ENCODE measurements at places on chromosomes 6 and 20. TPM values are rescaled to one million over a fixed set of nuclear protein-coding genes. Genes with fewer than 3 reads are reported as not detected.

Gene MDFI
- total RNA-seq = 96.4 TPM

Gene PHACTR3
- 26.4 TPM for total RNA-seq

DNA sequence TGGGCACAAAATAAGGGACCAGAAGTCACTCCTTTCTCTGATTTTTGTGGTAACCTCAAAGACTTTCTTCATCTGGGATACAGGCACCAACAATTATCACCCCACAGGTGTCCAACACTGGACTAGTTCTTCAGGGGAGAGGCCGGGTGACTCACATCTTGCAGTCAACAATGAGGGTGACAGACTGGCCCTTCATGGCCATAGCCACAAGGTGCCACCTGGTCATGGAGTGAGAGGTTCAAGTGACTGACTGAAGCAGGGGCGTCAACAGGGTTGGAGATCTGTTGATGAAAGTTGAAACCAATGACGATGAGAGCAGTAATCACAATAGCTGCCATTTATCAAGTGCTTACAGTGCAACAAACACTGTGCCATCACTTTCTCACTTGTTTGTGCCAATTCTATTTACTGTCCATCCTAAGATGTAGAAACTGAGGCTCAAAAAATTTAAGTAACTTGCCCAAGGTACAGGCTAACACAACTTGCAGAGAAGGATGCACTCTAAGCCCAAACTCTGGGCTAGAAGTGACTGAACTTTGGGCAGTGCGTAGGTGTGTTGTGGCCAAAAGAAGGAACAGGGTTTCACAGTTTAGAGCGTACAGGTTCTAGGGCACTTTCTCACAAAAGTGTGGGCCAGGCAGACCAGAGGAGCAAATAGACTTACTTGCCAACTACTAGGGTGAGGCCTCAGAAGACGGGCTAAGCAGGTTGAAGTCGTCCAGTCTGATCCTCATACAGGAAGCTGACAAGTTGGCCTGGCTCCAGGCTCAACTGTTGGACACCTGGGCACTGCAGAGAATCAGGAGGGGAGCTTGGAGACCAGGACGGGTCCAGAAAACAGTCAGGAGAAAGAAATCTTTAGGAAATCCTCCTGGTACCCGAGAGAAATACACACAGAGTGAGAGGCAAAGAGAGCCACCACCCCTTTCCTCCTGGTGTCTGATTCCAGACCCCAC lies 30.4 kb downstream of the HLA-DPB1 start:
- DNase-seq = no peak

- no peak for DNase-seq
These were observed 4.1 kb upstream of the EFHC1 start for GRCh38 chr6:52415917-52416628.

GRCh38 chr20:41268917-41269652 lies 48.4 kb downstream of the ZHX3 start:
- DNase-seq = no peak

GRCh38 chr20:40677343-40677924 lies 11.6 kb downstream of the MAFB start:
- DNase-seq = no peak

Gene NR2E1
- not detected for total RNA-seq

DNA sequence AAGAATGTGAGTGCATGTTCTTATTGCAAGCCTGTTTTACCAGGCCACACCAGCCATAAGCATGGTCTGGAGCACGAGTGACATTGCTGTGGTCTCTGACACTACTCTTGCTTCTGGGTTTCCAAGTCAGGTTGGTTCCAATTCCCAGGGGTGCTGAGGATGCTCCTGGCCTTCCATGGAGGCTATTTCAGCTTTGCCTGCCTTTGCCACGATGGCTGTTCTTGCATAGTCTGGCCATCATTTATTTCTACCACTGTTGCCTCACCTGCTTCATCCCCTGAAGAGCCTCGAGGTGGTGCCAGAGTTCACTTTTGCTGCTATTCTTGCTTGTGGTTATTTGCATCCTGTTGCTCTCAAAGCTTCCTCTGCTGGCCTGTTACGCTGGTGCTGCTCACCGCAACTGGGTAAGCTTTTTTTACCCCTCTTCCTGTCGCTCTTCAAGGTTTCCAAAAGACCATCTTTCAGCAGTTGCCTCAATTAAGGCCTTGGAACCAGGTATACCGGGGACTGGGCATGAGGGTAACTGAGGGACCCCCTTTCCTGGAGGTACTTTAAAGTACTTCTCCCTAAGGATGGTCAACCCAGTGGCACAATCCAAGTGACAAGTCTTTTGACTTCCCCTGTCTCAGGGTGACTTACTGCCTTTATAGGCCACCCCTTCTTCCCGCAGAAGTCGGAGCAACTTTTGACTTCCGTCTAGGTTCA lies 64.5 kb downstream of the AKAP7 start:
- peak; percentile 65 for DNase-seq

GRCh38 chr6:160275511-160276003 lies 16.9 kb upstream of the SLC22A2 start:
- DNase-seq = no peak

Gene OPRM1
- not detected for total RNA-seq

DNA sequence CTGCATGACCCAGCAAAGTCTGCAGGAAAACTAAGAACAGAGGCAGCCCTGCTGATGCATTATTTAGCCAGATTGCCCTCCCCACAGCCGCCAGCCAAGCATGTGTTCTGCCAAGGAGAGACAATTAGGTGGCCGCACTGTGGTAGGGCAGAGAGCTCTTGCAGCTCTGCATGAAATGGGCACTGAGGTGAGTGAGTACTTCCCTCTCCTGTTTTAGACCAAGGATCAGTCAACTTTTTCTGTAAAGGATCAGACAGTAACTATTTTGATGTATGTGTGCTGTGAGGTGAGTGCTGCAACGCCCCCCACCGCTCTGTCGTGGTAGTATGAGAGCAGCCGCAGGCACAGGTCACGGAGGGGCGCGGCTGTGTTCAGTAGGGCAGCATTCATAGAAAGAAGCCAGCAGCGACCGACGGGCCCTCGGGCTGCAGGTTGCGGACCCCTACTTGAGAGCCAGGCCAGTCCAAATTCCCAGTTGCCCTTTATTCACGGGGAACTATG lies 23.8 kb upstream of the FAM50B start:
- peak; percentile 70 for DNase-seq

DNA sequence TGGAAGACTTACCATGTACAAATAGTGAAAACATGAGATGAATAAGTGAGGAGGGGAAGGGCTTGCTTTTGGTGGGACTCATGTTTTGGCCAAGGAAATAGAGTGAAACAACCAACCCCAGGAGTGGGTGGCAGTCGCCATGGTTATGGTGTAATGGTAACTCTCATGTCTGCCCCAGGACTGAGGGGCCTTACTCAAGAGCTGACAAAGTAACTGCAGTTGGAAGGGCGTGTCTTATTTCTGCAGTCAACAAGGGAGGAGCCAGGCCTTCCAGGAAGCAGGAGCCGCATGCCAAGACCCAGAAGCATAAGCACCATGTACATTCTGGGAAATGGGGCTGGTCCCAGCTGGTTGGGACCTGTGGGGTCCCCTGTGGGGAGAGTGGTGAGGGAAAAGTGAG lies 108.5 kb downstream of the UNC5CL start:
- DNase-seq = no peak

DNA sequence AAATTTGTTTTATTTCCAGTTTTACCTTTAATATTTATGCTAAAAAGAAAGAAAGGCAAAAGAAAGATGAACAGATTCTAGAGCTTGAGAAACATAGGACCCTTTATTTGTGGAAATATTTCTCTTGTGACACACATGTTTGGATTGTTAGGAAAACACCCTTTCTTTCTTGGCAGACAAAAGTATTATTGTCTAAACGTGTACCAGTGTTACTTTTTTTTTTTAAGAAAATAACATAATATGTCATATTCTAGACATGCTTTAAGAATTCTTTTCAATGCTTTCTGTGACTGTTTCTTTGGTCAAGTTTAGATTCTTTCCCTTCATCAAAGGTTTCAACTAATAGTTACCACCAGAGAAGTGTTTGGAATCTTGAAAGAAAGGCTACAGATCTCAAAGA lies 183.4 kb upstream of the CNR1 start:
- DNase-seq = peak; percentile 4

GRCh38 chr6:140083375-140083774 lies 708.9 kb upstream of the CITED2 start:
- DNase-seq = peak; percentile 51

- peak; percentile 42 for DNase-seq
These were observed 66.6 kb downstream of the JARID2 start for GRCh38 chr6:15312500-15312899.

- DNase-seq = no peak
These were observed 144.7 kb upstream of the ECI2 start for GRCh38 chr6:4280031-4280430.

DNA sequence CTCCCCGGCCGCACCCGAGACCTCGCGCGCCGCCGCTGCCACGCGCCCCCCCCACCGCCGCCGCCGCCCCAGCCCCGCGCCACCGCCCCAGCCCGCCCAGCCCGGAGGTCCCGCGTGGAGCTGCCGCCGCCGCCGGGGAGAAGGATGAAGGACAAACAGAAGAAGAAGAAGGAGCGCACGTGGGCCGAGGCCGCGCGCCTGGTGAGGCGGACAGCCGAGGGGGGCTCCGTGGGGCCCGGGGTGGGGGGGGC lies 426 bp downstream of the ASXL1 start:
- DNase-seq = no peak

DNA sequence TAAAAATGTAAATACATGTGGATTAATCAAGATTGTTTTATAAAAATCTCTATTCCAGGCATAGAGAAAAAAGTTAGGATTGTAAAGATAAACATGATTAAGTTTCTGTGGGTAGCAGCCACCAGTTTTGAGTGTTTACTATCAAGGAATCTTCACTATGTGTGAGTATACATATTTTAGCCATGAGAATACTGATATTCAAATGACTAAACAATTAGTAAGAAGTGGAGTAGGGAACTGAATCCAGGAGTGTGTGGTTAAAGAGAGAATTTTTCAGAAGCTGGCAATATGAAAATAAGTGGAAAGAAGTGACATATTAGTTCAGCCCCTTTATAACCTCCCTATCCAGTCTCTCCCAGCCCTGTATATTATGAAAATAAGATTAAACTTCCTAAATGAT lies 10.3 kb downstream of the ELOVL2 start:
- peak; percentile 78 for DNase-seq

DNA sequence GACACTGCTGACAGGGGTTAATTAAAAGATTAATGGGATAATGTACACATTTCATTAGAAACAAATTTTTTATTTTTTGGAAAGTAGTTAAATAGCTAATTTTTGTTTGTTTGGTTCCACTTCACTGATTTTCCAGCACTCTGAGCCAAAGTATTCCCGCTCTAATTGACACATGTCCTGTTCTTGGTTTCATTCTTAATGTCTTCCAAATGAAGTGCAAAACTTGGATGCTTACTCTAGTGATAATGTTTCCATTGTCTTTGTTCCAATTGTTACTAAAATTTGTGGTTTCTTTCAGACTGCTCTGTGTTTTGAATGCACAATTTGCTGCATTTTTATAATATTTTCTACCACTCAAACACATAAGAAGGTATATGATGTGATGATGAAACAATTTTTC lies 794.3 kb downstream of the PHF3 start:
- no peak for DNase-seq

Data from PC-3 (cell line).